ENCODE measurements at places on chromosomes 5 and 9.

GRCh38 chr9:4970970-4971641 is 14.0 kb upstream of the JAK2 start:
- no peaks in the 10 kb centered on the region for H3K36me3 ChIP-seq
- H3K27me3 ChIP-seq, result no peaks in the 10 kb centered on the region
- DNase-seq, result no peak
- H3K4me3 ChIP-seq, result no peak overlapping the region
- no peaks in the 10 kb centered on the region for H3K4me1 ChIP-seq
- no peak overlapping the region for H3K27ac ChIP-seq

DNA sequence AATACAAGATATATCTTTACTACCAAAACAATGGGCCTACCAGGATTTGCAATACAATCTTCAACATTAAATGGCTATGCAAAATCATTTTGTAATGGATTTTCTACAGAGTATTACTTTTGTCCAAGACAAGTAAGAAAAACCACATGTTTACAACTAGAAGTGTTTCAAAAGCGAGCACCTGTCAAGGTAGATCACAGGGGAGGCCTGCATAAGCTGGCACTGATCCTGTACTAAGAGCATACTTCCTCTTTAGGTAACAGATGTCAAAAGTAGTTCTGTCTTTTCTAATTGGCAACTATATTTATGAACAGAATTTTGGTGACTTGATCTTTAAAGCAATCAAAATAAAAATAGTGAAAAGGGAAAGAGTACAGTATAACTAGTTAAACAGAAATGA is 249.0 kb downstream of the MLLT3 start:
- H3K27ac ChIP-seq, result no peak overlapping the region
- no peaks in the 10 kb centered on the region for H3K27me3 ChIP-seq
- no peaks in the 10 kb centered on the region for H3K36me3 ChIP-seq

DNA sequence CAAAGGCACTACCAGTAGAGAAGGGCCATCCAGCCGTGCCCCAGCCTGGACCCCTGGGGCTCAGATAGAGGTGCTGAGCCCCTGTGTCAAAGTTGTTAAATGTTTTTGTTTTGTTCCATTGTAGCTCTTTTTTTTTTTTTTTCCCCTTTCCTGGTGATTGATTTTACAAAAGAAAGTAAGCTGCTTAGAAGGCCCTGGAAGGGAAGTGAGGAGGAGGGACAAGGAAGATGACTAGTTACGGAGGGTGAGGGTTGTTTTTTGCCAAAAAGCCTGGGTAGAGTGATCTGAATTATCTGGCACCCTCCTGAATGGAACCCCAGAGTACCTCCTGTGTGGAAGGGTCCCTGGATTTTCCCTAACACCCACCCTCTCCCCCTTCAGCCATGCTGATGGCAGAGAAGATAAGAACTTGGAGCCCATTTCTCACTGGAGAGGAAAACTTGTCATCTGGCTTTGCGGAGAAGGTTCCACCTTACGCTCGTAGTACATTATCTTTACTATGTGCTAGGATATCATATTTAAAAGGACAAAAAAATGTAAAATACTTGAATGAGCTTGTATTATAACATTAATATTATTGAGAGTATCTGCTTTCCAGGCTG is 33.4 kb downstream of the FAXDC2 start:
- H3K27ac ChIP-seq, result no peak overlapping the region
- no peaks in the 10 kb centered on the region for H3K27me3 ChIP-seq
- no peak for DNase-seq
- no peaks in the 10 kb centered on the region for H3K4me1 ChIP-seq
- H3K36me3 ChIP-seq, result peaks cover 29% of the 10 kb centered on the region

- H3K27me3 ChIP-seq, result no peaks in the 10 kb centered on the region
- H3K36me3 ChIP-seq, result no peaks in the 10 kb centered on the region
- no peaks in the 10 kb centered on the region for H3K4me1 ChIP-seq
- DNase-seq, result no peak
Observed at GRCh38 chr5:140365941-140366340, 5.9 kb downstream of the SLC4A9 start.

DNA sequence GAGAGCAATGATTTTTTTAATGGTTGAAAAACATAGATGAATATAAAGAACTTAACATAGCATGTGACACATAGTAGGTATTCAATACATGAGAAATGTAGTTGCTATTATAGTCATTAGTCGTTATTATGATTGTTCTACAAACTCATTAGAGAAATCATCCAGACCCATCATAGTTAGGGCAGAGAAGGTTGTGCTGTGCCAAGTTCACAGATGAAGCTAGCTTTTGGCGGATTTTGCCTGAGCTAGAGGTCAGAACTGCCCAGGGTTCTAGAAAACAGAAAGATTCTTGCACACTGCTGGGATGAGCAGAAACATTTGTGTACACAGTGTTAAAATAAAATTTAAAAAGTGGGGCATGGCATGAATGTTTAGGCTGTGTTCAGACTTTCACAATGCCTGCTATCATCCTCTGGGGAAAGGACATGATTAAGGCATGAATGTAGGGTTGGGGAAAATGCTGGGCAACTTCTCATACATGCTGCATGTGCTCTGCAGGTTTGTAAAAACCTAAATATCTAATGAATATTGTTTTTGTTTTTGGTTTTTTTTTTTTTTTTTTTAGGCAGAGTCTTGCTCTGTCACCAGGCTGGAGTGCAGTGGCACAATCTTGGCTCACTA is 33.3 kb upstream of the RAD23B start:
- H3K36me3 ChIP-seq, result no peaks in the 10 kb centered on the region
- no peaks in the 10 kb centered on the region for H3K27me3 ChIP-seq
- H3K27ac ChIP-seq, result no peak overlapping the region
- no peak overlapping the region for H3K4me3 ChIP-seq

GRCh38 chr5:179112469-179113142 is 52.4 kb downstream of the ZNF354C start:
- H3K27me3 ChIP-seq, result no peaks in the 10 kb centered on the region
- H3K36me3 ChIP-seq, result no peaks in the 10 kb centered on the region
- no peak for DNase-seq
- no peak overlapping the region for H3K27ac ChIP-seq

- H3K27me3 ChIP-seq, result no peaks in the 10 kb centered on the region
- DNase-seq, result no peak
Observed at GRCh38 chr9:134888603-134889190, 8.1 kb downstream of the FCN2 start.

GRCh38 chr9:125428060-125428901 is 166.7 kb downstream of the GAPVD1 start:
- no peak overlapping the region for H3K27ac ChIP-seq
- no peaks in the 10 kb centered on the region for H3K36me3 ChIP-seq
- H3K27me3 ChIP-seq, result no peaks in the 10 kb centered on the region
- H3K4me1 ChIP-seq, result no peaks in the 10 kb centered on the region

DNA sequence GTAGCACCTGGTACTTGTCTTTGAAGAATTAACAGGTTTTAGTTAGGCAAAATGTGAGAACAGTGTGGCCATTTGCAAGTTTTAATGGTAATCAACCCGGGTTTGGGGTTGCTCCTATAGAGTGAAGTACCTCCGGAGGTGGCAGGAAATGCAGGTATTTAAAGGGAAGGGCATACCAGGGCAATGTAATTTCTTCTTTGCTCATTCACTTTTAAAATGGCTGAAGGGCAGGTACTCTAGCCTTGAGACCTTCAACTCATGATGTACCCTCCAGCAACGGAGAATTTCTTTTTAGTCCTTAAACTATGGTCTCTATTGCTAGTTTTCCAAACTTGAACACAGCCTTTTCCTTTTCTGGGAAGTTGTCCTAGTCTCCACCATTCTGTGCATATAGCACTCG is 1.3 kb upstream of the HSPA4 start:
- DNase-seq, result peak; percentile 72
- H3K4me3 ChIP-seq, result no peak overlapping the region
- peak overlapping the region; percentile 98 for H3K27ac ChIP-seq
- peaks cover 7% of the 10 kb centered on the region for H3K4me1 ChIP-seq
- H3K36me3 ChIP-seq, result no peaks in the 10 kb centered on the region

GRCh38 chr9:38390851-38391250 is 1.7 kb upstream of the ALDH1B1 start:
- no peak overlapping the region for H3K27ac ChIP-seq
- H3K36me3 ChIP-seq, result peaks cover 2% of the 10 kb centered on the region
- no peaks in the 10 kb centered on the region for H3K27me3 ChIP-seq
- DNase-seq, result no peak
- H3K4me1 ChIP-seq, result no peaks in the 10 kb centered on the region

DNA sequence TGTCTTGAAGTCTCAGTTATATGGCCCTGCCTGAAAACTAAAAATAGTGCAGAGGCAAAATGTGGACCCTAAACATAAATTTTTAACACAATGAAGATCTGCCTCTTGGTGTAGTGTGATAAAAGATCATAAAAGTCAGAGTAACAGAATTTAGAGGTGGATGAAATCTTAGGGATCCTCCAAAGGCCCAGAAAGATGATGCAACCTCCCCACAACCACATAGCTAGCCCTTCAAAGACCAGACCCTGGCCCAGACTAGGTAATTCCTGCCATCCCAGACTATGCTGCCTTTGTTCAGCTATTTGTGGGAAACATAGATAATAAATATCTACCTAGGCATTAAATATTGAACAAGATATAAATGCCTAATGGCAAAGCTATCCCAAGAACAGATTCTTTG is 15.3 kb downstream of the KLF9 start:
- H3K27ac ChIP-seq, result no peak overlapping the region
- H3K4me3 ChIP-seq, result no peak overlapping the region
- H3K36me3 ChIP-seq, result no peaks in the 10 kb centered on the region
- H3K4me1 ChIP-seq, result no peaks in the 10 kb centered on the region
- H3K27me3 ChIP-seq, result no peaks in the 10 kb centered on the region
- DNase-seq, result no peak

DNA sequence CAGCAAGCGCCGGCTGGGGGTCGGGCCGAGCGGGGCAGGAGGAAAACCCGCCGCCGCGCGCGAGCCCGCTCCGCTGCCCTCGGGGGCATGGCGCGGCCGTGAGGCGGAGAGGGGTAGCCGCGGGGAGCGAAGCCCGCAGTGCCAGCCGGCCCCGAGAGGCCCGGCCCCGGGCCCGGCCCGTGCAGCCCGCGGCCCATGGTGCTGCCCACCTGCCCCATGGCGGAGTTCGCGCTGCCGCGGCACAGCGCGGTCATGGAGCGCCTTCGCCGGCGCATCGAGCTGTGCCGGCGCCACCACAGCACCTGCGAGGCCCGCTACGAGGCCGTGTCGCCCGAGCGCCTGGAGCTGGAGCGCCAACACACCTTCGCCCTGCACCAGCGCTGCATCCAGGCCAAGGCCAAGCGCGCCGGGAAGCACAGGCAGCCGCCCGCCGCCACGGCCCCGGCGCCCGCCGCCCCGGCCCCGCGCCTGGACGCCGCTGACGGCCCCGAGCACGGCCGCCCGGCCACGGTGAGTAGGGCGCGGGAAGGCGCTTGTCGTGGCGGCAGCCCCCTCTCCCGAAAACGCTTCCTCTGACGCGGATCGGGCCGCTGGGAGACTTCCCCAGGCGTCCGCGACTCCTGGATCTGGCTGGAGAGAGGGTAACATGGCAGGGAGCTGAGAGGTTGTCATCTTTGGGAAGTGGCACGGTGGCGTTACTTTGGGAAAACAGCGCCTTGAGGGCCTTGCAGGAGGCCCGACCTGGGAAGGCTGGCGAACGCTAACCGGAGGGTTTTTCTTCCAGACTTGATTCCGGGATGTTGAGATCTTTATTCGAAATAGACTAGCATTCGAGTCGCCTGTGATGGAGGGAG is 523 bp downstream of the MAML1 start:
- peak overlapping the region; percentile 95 for H3K4me3 ChIP-seq
- peak overlapping the region; percentile 91 for H3K27ac ChIP-seq
- H3K27me3 ChIP-seq, result no peaks in the 10 kb centered on the region
- H3K4me1 ChIP-seq, result peaks cover 3% of the 10 kb centered on the region

DNA sequence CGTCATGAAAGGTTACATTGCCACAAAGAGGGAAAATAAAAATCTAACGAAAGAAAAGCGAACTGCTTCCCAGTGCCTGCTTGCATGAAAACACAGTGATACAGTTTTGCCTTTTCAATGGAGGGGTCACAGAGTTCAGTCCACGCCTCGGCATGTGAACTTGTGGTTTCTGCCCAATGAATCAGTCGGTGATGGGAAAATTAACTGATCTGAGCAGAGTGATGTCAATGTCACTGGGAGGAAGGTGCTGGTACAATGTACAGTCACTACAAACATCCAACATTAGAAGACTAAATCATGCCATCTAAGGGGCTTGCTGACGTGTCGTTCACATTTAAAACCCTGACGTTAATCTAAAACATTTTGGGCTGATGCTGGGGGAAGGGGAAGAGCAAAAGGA is 151.8 kb upstream of the MSX2 start:
- no peaks in the 10 kb centered on the region for H3K36me3 ChIP-seq
- H3K27ac ChIP-seq, result no peak overlapping the region
- no peak for DNase-seq

GRCh38 chr9:21708260-21708711 is 94.2 kb upstream of the MTAP start:
- H3K27ac ChIP-seq, result no peak overlapping the region
- H3K36me3 ChIP-seq, result no peaks in the 10 kb centered on the region
- H3K4me1 ChIP-seq, result no peaks in the 10 kb centered on the region
- DNase-seq, result no peak
- H3K4me3 ChIP-seq, result no peak overlapping the region

DNA sequence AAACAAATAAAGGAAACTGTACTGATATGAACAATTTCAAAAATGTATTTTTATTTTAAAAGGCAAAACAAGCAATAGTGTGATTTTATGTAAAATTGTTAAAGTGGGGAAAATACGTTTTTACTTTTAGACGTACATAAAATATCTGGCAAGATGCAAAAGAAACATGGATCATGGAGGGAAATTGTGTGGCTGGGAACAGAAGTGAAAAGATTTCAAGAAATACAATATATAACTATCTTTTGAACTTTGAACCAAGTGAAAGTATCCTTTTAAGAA is 1.5 kb upstream of the ZNF367 start:
- DNase-seq, result no peak
- no peak overlapping the region for H3K4me3 ChIP-seq
- H3K27ac ChIP-seq, result no peak overlapping the region
- H3K4me1 ChIP-seq, result peaks cover 3% of the 10 kb centered on the region
- no peaks in the 10 kb centered on the region for H3K27me3 ChIP-seq
- H3K36me3 ChIP-seq, result no peaks in the 10 kb centered on the region

DNA sequence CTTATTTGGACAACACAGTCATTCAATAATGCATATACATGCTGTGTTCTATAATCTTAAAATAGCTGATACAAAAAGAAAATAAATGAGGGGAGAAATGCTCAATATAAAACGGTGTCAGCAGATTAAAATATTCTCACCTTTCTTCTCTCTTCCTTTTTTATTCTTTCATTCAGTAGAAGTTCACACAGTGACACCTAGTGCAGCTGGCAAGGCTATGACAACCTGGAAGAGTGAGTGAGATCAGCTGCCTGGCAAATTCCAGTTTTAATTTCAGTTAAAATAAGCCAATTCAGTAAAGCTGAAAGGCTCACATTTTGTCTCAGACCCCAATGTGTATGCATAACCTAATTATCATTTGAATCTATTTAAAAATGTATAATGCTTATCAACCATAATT is 150.3 kb downstream of the RASEF start:
- DNase-seq, result peak; percentile 49
- no peaks in the 10 kb centered on the region for H3K36me3 ChIP-seq
- H3K27me3 ChIP-seq, result no peaks in the 10 kb centered on the region
- no peak overlapping the region for H3K4me3 ChIP-seq

- H3K4me3 ChIP-seq, result no peak overlapping the region
- no peak overlapping the region for H3K27ac ChIP-seq
- no peak for DNase-seq
- no peaks in the 10 kb centered on the region for H3K27me3 ChIP-seq
- H3K4me1 ChIP-seq, result no peaks in the 10 kb centered on the region
Observed at GRCh38 chr5:80284720-80285119, 28.9 kb upstream of the SERINC5 start.
